ENCODE measurements at places on chromosomes 3 and 15.

DNA sequence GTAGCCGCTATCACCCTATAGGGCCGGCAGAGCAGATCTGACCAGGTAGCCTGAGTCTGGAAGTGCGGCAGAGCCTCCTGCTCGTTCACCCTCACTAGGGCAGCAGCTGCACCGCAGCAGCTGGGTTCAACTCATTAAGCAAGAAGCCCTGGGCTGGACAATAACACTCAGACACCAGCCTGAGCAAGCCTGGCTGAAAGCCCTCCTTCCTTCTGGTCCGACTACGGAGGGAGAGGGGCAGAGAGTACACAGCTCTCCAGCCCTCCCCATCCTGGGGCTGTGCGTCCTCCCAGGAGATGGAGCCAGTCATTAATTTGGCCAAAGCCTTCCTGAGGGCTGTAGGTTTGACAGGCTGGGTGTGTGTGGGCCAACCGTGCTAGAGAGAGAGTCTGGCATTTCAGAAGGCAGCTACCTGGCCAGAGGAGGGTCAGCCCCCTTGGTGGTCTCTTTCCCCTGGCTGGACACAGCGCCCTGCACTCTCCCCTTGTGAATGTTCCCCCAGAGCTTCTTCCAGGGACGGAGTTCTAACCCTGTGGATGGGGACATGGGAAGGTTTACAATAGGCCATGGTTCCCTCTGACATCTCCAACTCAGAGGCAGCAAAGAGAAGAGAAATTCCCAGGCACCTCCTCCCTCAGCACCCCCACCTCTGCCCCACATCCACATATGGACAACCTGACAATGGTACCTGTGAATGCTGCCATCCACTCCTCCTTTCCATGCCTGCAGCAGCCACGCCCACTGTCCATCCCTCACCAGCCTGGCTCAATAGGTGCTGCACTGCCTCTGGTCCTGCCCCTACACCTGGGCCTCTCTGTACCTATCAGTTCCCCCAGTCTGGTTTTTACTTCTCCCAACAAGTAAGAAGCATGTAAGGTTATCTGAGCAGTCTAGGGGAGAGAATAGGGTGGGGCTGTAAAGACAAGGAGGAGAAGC lies 6.5 kb downstream of the CHRNB4 start:
- no peak for DNase-seq

DNA sequence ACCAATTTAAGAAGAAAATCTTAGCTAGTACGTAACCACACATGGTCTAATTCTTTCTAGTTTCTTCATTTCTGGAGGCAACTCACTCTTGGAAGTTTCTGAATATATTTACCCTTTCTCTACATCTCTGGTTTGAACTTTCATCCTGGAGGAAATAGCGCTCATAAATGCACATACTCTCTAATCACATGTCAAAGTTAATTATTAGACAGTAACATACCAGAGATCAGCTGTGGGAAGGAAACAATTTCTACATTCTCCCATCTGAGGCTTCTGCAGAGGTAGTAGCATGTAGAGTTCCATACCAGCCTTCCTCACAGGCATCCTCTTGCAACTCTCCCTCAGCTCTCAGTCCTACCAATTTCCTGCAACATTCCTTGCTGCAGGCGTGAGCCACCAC lies 132.5 kb downstream of the RBPMS2 start:
- no peak for DNase-seq

- DNase-seq = no peak
Measured at GRCh38 chr15:53522991-53523390, 236.5 kb downstream of the WDR72 start.

- peak; percentile 7 for DNase-seq
Measured at GRCh38 chr15:45276831-45277230, 24.8 kb downstream of the SLC28A2 start.

DNA sequence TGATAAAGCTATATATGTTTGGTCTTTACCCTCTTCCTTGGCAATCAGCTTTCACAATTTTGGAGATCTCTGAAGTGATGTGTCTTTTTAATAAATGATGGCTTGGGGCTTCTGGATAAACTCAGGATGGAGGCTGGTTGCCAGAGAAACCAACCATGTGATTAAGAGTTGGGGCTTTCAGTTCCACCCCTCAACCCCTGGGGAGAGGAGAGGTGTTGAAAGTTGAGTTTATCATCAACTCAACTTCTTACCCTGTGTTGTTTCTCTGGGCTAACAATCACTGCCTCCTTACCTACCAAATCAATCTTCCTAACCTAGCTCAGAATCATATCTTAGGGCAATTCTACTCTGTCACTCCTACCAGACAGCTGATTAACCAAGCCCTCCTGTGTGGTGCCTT lies 735.8 kb downstream of the ZPLD1 start:
- no peak for DNase-seq

- DNase-seq = no peak
Measured at GRCh38 chr3:86991482-86991815, 500 bp upstream of the VGLL3 start.

- no peak for DNase-seq
Measured at GRCh38 chr15:78880813-78881212, 8.1 kb downstream of the MORF4L1 start.
